ENCODE measurements at places on chromosomes 7 and 10.

DNA sequence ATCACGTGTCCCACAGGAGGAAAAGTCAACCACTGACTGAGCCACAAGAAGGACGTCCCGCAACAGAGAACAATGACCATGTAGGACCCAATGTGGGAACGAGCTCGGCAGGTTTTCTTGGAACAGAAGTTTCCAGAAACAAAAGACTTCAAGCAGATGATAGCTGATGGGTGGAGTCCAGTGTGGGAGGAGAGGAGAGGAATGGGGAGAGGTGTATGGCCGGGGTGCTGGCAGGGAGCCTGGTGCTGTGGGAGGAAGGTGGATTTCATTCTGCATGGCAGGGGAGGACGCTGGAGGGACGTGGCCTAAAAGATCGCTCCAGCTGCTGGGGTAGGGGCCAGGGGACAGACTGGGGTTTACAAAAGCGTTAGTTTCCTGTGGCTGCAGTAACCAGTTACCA, 48.5 kb upstream of the LMTK2 start:
- DNase-seq: no peak

GRCh38 chr10:102764470-102765161, 20.9 kb downstream of the WBP1L start:
- DNase-seq: no peak

GRCh38 chr10:129541200-129541599, 74.2 kb downstream of the MGMT start:
- no peak for DNase-seq

GRCh38 chr10:79434821-79435251, 10.6 kb downstream of the ZCCHC24 start:
- DNase-seq: no peak

All from activated CD4-positive, alpha-beta T cell treated with anti-CD3 and anti-CD28 coated beads, Interleukin-2, Interleukin-4, amounts not matched to agents 100 ng/mL and 50 ng/mL, durations not matched to agents 16 hours and 8 hours (primary cell).